ENCODE measurements at places on chromosomes 1 and 21. TPM values are rescaled to one million over a fixed set of nuclear protein-coding genes. Genes with fewer than 3 reads are reported as not detected.

The FAM167B gene
- not detected for total RNA-seq

The LCE1F gene
- total RNA-seq = not detected

DNA sequence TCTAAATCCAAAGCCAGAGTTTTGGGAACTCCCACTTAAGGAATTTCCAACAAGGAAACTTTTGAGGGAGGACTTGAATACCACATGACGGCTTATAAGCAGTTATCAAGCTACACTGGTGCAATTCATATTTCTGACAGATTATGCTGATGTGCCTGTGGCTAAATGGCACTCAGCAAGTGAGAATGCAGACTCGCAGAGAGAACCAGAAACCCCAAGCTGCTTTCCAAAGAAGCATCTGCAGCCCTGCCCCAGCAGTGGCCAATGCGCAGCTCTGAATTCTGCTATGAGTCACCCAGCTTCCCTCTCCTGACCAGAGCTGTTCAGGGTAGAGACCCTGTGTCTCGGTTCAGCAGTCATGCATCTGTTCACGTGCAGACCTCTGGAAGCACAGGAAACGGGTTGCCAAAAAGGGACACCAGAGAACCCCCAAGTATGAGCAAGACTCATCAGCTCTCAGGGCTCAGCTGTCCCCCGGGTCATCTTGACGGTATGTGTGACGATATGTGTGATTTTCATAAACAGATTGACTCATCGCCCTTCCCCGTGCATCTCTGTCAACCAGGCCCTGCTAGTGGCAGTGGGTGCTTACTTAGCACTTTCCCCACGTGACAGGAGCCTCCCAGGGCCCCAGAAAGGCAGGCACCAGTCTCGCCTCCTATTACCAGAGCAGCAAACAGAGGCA is 76.3 kb downstream of the ITPKB start:
- H3K4me3 ChIP-seq = no peak overlapping the region
- H3K27ac ChIP-seq = no peak overlapping the region

GRCh38 chr1:3353876-3354275 is 100.6 kb upstream of the ARHGEF16 start:
- H3K36me3 ChIP-seq = no peaks in the 10 kb centered on the region
- no peaks in the 10 kb centered on the region for H3K27me3 ChIP-seq
- H3K4me1 ChIP-seq = peaks cover 6% of the 10 kb centered on the region
- H3K27ac ChIP-seq = peak overlapping the region; percentile 92
- no peak overlapping the region for H3K4me3 ChIP-seq
- no peak for DNase-seq

The NOS1AP gene
- total RNA-seq = 12.7 TPM

DNA sequence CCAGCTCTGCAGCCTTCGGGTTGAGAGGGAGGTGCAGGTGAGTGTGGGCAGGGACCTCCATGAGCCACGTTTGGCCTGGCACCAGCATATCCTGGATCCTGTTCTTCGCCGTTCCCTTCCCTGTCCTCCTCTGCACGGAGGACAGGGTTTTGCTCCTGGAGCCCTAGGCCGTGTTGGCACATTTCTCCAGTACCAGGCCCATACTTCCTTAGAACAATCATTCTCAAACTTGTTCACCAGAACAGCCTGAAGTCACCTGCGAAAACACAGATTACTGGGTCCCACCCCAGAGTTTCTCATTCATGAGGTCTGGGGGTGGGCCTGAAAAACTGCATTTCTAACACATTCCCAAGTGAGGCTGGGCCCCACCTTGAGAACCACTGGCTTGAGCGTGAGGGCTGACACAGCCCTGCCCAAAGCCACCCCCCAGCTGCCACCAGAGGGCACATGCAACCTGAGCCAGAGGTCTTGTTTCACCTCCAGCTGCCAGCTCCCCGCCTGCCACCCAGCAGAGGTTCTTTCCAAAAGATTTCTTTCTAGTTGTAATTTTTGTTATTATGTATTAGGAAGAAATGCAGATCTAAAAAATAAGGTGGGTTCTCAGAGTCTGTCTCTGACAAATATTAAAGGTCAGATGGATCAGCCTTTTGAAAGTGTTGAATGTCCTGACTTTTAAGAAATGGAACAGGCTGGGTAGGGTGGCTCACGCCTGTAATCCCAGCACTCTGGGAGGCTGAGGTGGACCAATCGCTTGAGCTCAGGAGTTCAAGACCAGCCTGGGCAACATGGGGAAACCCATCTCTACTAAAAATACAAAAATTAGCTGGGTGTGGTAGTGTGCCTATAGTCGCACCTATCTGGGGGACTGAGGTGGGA is 39.6 kb upstream of the LDLRAP1 start:
- peaks cover 45% of the 10 kb centered on the region for H3K4me1 ChIP-seq
- H3K27ac ChIP-seq = no peak overlapping the region
- peaks cover 31% of the 10 kb centered on the region for H3K36me3 ChIP-seq
- H3K4me3 ChIP-seq = no peak overlapping the region
- no peaks in the 10 kb centered on the region for H3K27me3 ChIP-seq
- no peak for DNase-seq

The C2CD2 gene
- 14.5 TPM for total RNA-seq

- H3K36me3 ChIP-seq = no peaks in the 10 kb centered on the region
- no peaks in the 10 kb centered on the region for H3K27me3 ChIP-seq
- DNase-seq = no peak
- no peak overlapping the region for H3K4me3 ChIP-seq
- H3K4me1 ChIP-seq = peaks cover 25% of the 10 kb centered on the region
Observed at GRCh38 chr1:181141431-181141910, 53.0 kb downstream of the IER5 start.

The ZNF496 gene
- 10.0 TPM for total RNA-seq

DNA sequence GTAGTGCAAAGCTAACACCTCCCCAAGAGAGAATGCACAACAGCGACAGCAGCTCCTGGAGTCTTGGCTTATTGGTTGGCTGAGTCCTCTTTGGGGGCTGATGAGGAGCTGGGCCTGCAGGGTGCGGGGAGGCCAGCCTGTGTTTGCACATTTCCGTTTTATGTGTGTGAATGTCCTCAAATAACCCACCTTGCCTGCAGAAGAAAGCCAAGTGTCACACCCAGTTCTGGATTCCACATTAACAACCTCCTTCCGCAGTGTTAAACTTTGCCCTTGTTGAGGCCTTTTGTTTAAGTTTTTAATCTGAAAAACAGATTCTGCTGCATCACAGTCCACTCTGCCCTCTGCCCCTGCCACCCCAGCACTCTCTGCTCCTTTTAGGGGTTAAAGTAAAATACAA is 274.5 kb downstream of the TM2D1 start:
- no peaks in the 10 kb centered on the region for H3K36me3 ChIP-seq
- H3K27ac ChIP-seq = peak overlapping the region; percentile 35
- peaks cover 57% of the 10 kb centered on the region for H3K4me1 ChIP-seq
- no peak overlapping the region for H3K4me3 ChIP-seq
- H3K27me3 ChIP-seq = no peaks in the 10 kb centered on the region

- no peaks in the 10 kb centered on the region for H3K36me3 ChIP-seq
- no peak for DNase-seq
- no peak overlapping the region for H3K27ac ChIP-seq
Observed at GRCh38 chr1:58094221-58094620, 452.3 kb downstream of the OMA1 start.

Data from esophagus squamous epithelium (tissue), 5 donors.